Astrocyte of the spinal cord (primary cell): ENCODE measurements at places on chromosomes 2 and 18.
A peak's percentile ranks its signal among the peaks of the same experiment; 100 is the strongest.

GRCh38 chr2:228507231-228507824 is 325.8 kb upstream of the SPHKAP start:
- no peak for DNase-seq

DNA sequence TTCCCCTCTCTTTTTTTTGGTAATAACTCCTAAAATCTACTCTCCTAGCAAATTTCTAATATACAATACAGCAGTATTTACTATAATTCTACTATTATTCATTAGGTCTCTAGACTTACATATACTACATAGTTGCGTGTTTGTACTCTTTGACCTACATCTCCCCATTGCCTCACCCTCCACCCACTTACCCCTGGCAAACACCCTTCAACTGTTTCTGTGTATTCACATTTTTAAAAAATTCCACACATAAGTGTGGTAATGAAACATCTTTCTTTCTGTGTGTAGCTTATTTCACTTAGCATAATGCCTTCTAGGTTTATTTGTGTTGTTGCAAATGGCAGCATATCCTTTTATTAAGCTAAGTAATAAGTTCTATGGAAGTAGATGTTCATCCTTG is 336.0 kb downstream of the CCDC85A start:
- DNase-seq = no peak

GRCh38 chr2:180707884-180708205 is 272.6 kb upstream of the UBE2E3 start:
- peak; percentile 88 for DNase-seq

- DNase-seq = peak; percentile 22
These were observed 131.3 kb downstream of the PIK3C3 start for GRCh38 chr18:42086288-42086687.

GRCh38 chr2:24515335-24515734 is 24.3 kb downstream of the NCOA1 start:
- no peak for DNase-seq
